ENCODE measurements at places on chromosomes 11 and 22.

DNA sequence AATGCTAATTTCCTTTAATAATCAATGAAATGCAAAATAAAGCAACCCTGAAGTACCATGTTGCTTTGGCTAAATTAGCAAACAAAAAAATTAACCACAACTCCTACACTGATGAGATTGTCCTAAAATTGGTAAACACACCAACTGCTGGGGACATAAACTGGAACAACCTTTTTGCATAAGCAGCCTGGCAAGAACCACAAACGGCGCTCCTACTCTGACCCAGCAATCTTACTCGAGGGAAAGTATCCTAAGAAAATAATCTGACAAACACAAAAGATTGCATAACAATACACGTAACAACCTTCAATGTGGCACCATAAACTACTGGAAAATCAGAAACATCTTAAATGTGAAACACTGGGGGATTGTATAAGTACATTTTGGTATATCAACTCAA, 189.8 kb upstream of the PITPNB start:
- no peak for DNase-seq

- DNase-seq = no peak
These were observed 2.4 kb upstream of the ATP5MG start for GRCh38 chr11:118398791-118399559.

GRCh38 chr11:119580751-119581150, 148.2 kb downstream of the NECTIN1 start:
- no peak for DNase-seq

DNA sequence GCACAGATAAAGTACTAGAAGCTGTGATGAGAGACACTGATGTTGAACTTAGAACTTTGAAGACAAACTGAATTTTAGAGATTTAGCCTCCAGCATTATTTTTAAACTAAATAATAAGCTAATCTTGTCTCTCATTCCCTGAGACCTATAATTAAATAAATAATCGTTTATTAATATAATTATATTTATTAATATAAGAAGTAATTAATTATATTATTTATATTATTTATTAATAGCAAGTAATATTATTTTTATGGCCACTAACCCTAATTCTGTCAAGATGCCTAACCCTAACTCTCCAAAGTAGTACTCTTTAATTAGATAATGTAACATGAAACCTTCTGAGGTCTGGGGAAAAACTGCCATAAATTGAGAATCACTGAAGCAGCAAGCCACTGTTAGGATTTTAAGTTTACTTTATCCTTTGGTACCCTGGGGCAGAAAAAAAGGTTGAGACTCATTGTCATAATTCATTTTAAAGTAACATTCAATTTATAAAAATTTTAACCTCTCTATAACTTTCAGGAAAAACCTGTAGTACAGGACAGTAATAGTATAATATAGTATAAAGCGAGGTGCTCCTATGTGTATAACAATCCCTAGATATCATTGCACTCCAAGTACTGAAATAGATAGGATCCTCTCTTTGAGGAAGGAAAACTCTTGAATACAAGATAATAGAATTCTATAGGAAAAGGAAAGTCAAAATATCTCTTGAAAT, 85.4 kb downstream of the TTC28 start:
- no peak for DNase-seq

GRCh38 chr11:95897731-95898130, 26.2 kb downstream of the MTMR2 start:
- DNase-seq = peak; percentile 31

- no peak for DNase-seq
These were observed 236.4 kb downstream of the CNTN5 start for GRCh38 chr11:99257131-99257530.

- peak; percentile 64 for DNase-seq
These were observed 272.1 kb downstream of the FAM76B start for GRCh38 chr11:95517453-95517852.

- no peak for DNase-seq
These were observed 33.2 kb downstream of the SPATA19 start for GRCh38 chr11:133811850-133812685.

DNA sequence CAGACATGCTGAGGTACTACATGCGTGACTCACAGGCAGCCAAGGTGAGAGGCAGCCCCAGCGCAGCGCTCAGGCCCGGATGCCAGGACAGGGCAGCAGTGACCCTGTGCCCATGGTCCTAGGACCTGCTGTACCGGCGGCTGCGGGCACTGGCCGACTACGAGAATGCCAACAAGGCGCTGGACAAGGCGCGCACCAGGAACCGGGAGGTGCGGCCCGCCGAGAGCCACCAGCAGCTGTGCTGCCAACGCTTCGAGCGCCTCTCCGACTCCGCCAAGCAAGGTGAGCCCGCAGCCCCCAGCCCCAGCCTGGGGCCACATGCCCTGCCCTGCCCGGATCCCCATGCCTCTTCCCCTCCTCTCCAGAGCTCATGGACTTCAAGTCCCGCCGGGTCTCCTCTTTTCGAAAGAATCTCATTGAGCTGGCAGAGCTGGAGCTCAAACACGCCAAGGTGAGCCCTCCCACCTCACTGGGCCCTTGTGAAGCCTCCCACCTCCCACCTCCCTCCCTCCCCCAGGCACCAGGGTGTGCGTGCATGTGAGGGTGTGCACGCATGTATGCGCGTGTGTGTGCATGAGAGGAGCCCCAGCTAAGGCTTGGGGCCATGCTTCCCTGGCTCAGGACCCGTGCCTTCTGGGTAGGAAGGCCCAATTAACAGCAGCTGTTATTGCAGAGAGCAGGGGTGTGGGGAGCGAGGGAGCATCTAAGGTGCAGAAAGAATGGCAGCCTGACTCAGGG, 5.3 kb downstream of the CFL1 start:
- no peak for DNase-seq

GRCh38 chr11:76335842-76336241, 45.1 kb downstream of the THAP12 start:
- DNase-seq = no peak

DNA sequence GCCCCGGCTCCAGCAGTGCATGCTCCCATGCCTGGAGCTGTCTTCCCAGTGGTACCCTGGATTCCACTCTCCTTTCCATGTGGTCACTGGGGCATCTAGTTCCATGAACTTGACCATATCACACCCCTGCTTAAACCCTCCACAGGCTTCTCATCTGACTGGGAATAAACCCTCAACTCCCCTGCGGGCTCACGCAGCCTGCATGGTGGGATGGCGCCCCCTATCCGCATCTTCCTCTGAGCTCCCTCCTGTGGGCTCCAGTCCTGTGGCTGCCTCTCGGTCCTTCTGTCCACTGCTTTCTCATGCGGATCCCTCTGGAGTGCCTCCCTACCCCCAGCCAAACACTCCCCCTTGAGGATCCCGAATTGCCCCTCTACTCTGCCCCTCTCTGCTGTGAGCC, 41.4 kb upstream of the TTLL12 start:
- no peak for DNase-seq

DNA sequence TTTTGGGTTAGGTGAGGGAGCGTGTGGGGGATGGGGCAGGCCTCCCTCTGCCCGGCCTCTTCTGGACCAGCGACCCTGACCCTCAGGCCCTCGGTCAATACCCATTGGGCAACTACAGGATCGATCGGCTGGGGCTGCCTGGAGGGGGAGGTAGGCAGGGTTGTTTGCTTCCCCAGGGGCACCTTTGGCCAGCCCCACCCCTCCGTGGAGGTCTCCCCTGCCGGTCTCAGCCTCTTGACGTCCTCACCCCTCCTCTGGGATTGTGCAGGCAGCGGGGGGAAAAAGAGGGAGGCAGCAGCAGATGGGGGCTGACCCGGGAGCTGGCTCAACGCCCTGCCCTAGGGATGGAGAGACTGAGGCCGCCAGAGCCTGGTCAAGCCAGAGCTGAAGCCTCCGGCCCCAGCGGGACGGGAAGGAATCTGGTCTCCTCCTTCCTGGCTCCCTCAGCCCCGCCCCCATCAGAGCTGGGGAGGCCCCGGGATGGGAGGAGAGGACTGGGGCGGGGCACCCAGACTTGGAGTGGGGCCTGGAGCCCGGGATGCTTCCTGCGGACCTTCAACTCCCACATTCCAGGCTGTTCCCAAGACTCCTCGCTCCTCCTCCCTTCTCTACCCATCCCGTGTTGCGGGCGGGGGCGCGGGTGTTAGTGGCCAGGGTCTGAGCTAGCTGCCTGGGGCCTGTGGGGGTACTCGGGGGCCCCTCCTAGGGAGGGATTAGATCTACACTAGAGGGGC, 14.4 kb upstream of the CDC42EP1 start:
- peak; percentile 95 for DNase-seq

GRCh38 chr11:1501421-1502167, 15.0 kb upstream of the MOB2 start:
- DNase-seq = no peak
